ENCODE measurements at places on chromosomes 2 and 18.

GRCh38 chr18:58025205-58025604 lies 18.8 kb upstream of the NEDD4L start:
- DNase-seq: no peak

GRCh38 chr2:173043476-173043875 lies 32.2 kb upstream of the MAP3K20 start:
- no peak for DNase-seq

DNA sequence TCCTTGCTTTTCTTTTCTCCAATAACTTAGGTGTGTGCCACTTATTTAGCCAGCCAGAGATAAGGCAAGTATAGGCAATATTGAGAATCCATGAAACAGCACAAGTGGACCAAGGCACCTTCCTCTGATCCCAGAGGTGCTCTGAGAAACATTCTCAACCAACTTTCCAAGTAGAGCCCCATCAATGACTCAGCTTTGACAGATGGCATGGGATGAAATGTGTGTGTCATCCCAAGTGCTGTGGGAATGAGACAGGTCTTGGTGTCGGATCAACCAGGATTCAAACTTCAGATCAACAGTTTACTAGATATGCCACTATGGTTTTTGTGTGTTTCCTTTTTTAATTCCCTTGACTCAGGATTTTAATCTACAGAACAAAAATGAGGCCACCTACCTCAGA lies 164.0 kb downstream of the GRB14 start:
- DNase-seq: no peak

- no peak for DNase-seq
Observed at GRCh38 chr2:30940839-30941238, 133.6 kb upstream of the CAPN13 start.

DNA sequence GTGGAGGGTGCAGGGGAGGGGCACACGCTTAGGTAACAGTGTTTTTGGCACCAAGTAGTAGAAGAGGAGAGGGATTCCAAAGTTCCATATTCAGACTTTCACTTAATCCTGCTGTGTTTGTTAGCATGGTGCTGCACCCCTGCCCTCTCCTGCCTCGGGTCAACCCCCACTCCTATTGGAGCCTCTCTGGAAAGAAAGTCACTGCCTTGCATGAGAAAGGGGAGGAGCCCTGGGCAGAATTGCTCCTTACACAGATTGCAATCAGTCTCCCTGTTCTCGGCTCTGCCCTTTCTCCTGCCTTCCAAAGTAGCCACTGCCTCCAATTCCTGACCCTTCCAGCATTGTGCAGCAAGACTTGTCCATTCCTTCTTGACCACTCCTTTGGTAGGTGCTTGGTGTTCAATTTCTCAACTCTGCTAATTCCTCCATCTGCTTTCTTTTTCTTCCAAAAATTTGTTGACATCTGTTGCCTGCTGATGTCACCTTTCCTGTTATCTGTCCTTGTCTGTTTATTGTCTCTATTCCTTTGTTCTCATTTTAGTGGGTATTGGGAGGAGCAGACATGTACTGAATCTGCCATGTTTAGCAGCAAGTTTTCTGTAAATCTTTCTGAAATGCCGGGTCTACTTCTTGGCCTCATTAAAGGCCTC lies 225.4 kb downstream of the LOXHD1 start:
- DNase-seq: no peak
